ENCODE measurements at places on chromosomes 2 and 18.

- no peak for DNase-seq
Measured at GRCh38 chr2:71941726-71942525, 205.7 kb downstream of the CYP26B1 start.

DNA sequence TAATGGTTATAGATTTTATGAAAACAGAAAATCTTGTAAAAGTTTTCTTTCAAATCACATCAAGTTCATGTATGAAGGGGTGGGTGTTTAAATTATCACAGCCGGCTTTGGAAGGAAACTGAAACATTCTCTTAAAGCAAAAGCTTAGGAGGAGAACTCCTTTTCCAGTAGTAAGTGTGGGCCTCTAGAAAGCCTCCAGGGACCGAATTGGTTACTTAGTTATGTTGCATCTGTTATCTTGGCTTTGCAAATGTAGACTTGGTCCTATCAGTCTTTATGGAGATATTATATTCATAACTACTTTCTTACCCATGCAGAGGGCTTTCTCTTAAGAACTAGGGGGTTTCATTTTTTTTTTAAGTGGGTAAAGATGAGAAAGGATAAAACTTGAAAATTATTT lies 7.4 kb downstream of the NAB1 start:
- DNase-seq: no peak

- DNase-seq: no peak
Measured at GRCh38 chr2:48213646-48214045, 307.3 kb upstream of the FBXO11 start.

DNA sequence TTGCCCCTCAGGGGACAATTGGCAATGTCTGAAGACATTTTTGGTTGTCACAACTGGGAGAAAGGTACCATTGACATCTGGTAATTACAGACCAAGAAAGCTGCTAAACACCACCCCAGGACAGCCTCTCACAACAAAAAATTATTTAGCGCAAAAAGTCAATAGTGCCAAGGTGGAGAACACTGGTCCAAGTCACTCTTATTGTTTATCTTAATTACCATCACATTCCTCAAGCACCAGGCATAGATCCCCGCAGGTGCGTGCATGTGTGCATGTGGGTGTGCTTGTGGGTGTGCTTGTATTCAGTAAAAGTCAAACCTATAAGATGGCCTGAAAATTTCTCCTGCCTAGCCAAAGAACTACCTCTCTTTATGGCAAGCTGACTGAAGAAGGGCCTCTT lies 74.9 kb upstream of the WDR75 start:
- no peak for DNase-seq

GRCh38 chr18:7778181-7778580 lies 211.1 kb downstream of the PTPRM start:
- no peak for DNase-seq

- no peak for DNase-seq
Measured at GRCh38 chr2:233360771-233361176, 6.5 kb downstream of the DGKD start.

GRCh38 chr18:3154214-3154613 lies 65.6 kb downstream of the MYOM1 start:
- no peak for DNase-seq

DNA sequence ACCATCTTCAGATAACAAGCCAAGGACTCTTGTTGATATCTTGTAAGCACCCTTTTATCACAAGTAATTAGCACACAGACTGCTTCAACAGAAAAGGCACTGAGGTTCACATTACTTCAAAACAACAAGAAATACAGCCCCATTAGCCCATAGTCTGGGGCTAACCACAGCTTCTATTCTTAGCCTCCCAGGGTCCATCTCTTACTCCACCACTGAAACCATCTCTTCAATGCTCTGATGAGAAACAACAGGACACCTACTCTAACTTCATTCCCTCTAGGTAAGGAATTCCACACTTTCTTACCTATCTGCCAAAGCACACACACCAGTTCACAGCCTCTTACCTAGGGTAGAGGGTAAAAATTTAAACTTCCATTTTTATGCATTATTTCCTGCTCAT lies 26.4 kb upstream of the CYTIP start:
- DNase-seq: no peak

- DNase-seq: no peak
Measured at GRCh38 chr2:73008766-73009135, 62.8 kb downstream of the SFXN5 start.

DNA sequence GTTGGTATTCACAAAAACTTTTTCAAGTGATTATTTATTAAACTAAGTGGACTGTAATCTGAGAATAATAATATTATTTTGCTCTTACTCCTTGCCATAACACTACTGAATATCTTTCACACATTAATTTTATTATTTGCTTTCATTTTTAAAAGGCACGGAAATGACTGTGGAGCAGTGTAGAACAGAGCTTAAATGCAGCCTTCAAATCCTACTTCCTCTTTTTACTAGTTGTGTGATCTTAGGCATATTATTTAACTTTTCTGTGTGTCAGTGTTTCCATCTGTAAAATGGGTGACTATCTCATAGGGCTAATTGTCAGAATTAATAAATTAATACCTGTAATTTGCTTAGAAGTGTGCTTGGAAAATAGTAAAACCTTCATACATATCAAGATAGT lies 55.5 kb upstream of the SLC8A1 start:
- DNase-seq: no peak

DNA sequence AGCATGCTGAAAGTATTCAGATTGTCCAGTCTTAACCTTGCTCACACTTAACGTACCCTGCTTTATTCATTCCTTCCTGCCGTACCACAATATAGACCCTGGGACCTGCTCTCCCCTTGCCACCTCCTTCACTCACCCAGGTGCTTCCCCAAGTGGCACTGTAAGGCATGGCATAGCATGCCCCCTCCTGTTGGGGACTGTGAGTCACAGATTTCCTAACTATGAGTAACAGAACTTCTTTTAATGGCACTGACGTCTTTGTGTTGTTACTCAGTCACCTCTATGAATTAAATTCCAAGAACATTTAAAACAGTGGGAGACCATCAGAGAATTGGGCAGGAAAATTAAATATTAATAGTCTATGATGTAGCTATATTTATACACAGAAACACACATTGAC lies 117.2 kb downstream of the CTNNA2 start:
- no peak for DNase-seq
